ENCODE measurements at places on chromosomes 1 and 21. TPM values are rescaled to one million over a fixed set of nuclear protein-coding genes. Genes with fewer than 3 reads are reported as not detected.

The FCGR2B gene
- total RNA-seq: 17.5 TPM

The IL23R gene
- total RNA-seq: not detected

- DNase-seq: no peak
These were observed 47.0 kb upstream of the SLC2A1 start for GRCh38 chr1:43005460-43006361.

The FCRL5 gene
- 0.11 TPM for total RNA-seq

DNA sequence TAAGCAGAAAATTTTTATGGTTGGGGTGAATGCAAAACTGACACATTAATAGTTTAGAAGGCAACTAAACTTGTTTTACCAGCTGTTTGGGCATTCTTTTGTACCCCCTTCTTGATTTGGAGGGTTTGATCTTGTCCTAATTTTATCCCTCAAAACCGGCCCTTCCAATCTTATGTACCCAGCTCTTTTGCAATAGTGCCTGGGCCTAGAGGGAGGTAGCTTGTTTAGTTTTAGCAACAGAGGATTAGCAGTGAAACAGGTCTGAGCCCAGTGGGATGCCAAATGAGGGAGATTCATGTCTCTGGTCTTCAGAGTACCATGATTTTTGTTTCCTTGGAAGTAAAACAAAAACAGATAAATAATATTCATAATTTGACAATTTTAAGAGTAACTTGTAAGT is 45.1 kb downstream of the CRP start:
- DNase-seq: no peak

The SUSD4 gene
- 5.8 TPM for total RNA-seq

The SLC37A1 gene
- 3.8 TPM for total RNA-seq

The EPHA2 gene
- 7.3 TPM for total RNA-seq

The LMX1A gene
- not detected for total RNA-seq

GRCh38 chr1:182166750-182167149 is 105.2 kb upstream of the ZNF648 start:
- DNase-seq: no peak

- no peak for DNase-seq
These were observed 3.2 kb downstream of the ANXA9 start for GRCh38 chr1:150985179-150985825.

DNA sequence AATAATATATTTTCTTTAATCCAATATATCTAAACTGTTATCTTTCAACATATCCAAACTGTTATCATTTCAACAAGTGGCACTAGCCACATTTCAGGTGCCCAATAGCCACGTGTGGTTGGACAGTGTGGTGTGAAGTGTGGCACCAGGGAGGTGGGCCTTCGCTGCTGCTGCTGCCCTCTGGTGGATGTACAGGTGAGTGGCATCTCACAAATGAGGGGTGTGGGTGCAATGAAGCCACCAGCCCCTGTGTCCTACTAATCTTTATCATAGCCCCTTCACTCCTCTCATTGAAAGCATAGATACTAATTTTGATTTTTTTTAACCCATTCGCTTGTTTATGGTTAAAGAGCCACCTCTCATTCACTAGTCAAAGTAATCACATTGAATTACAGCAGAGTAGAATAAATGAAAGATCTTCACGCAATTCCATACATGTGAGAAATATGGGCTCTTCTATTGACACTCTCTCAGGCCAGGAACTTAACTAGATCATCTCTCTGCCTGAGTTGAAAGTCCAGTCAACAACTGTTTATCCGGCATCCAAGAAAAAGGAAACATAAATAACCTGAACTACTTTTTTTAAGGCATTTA is 499.2 kb downstream of the OMA1 start:
- DNase-seq: peak; percentile 52

DNA sequence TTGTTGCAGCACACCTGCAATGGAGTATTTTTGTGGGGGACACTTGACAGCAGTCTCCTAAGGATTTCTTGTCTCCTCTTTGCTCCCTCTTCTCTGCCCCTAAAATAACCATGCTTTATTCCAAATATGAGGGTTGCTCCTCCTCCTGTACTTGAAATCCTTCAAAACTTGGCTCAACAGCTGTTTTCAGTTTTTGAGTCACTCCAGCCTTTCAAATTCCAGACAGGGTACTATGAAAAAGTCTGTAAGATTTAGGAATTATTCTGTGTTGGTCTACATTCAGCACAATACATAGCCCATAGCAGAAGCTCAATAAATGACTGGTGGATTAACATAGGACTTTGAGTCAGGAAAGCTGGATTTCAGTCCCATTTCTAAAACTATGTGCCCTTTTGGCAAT is 5.5 kb downstream of the AP4B1 start:
- DNase-seq: no peak

The COL9A2 gene
- total RNA-seq: 0.24 TPM

DNA sequence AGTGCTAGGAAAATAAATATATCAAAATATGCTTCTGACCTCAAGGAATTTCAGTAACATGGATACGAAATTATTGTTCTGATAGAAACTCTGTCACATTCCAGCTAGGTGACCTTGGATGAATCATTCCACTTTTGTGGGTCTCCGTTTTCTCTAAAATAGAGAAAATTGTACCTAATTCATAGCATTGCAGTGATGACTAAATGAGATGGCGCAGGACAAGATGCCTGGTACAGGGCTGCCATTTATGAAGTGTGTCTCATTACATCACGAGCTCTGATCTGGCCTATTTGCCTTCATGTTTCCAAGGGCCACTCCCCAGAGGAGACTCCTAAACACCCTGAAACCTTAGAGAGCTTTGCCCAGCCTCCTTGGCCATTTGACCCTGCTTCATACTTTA is 480.0 kb upstream of the USP24 start:
- no peak for DNase-seq

The CFHR4 gene
- not detected for total RNA-seq

GRCh38 chr1:216723274-216723780 is at the start of gene ESRRG:
Gene ESRRG, minus strand, starts transcription at chr1:216723429. Its CDS starts 130 bp downstream, at chr1:216723299.
- peak; percentile 80 for DNase-seq

The KCNJ9 gene
- not detected for total RNA-seq
